ENCODE measurements at places on chromosomes 6 and 20. TPM values are rescaled to one million over a fixed set of nuclear protein-coding genes. Genes with fewer than 3 reads are reported as not detected.

The KHDC1 gene
- 2.6 TPM for total RNA-seq

The CD24 gene
- total RNA-seq, result 796 TPM

The MPIG6B gene
- not detected for total RNA-seq

The PRR18 gene
- total RNA-seq, result 1.1 TPM

The IL17A gene
- not detected for total RNA-seq

The FAM209B gene
- 0.56 TPM for total RNA-seq

The FOXO3 gene
- total RNA-seq, result 34.6 TPM

The PRRC2A gene
- 149 TPM for total RNA-seq

The HCK gene
- total RNA-seq, result 0.54 TPM

Measured in endothelial cell (in vitro differentiated cells).